ENCODE measurements at places on chromosomes 12 and 14.
A peak's percentile ranks its signal among the peaks of the same experiment; 100 is the strongest.

- DNase-seq = no peak
Observed at GRCh38 chr12:26153421-26154154, 28.8 kb upstream of the BHLHE41 start.

GRCh38 chr14:32679927-32680612 is 258.6 kb upstream of the NPAS3 start:
- DNase-seq = no peak

DNA sequence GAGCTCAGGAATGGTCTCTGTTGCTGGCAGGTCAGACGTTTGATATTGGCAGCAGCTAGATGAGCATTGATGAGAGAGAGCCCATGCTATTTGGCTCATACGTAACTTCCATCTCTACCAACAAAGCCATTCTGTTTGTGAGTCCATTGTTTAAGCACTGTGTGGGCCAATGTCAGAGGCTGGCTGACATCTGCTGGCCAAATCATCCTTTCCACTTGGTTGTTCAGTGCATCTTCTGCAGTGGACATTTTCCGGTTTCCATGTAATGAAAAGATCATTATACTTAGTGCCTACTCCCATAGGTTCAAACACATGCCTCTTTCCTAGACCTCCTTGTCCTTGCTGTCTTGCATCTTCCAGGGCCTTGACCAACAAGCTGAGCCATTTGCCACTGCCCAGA is 59.2 kb downstream of the IFT81 start:
- DNase-seq = no peak

- DNase-seq = no peak
Observed at GRCh38 chr12:11891754-11892386, 178.9 kb upstream of the BCL2L14 start.

- no peak for DNase-seq
Observed at GRCh38 chr14:96051231-96051630, 12.1 kb downstream of the C14orf132 start.

DNA sequence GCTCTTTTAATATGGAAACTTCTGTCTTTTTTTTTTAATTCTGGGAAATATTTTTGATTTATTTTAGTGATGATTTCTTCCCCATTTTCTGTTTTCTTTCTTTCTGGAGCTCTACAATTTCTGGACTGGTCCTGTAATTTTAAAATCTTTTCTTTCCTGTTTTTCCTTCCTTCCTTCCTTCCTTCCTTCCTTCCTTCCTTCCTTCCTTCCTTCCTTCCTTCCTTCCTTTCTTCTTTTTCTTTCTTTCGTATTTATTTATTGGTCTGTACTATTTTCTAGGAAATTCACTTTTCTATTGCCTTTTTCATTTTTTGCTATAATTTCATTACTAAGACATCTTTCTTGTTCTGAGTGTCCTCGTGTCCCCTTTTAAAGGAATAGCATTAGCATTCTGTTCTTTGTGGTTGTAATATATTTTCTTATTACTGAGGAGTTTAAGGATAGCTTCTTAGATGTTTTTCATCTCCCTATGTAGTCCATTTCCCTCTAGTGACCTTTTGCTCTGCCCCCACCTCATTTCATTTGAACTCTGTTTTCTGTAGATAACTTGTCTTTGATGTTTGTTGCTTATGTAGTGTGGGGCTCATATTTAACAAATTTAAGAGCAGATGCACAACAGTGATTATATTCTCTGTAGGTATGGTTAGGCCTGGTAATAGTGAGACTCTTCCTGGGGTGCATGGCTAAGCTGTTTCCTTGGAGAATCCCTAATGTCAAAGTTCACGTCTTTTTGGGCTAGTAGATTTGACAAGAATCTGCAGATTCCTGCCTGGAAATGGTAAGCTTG is 38.0 kb downstream of the TBC1D15 start:
- no peak for DNase-seq

DNA sequence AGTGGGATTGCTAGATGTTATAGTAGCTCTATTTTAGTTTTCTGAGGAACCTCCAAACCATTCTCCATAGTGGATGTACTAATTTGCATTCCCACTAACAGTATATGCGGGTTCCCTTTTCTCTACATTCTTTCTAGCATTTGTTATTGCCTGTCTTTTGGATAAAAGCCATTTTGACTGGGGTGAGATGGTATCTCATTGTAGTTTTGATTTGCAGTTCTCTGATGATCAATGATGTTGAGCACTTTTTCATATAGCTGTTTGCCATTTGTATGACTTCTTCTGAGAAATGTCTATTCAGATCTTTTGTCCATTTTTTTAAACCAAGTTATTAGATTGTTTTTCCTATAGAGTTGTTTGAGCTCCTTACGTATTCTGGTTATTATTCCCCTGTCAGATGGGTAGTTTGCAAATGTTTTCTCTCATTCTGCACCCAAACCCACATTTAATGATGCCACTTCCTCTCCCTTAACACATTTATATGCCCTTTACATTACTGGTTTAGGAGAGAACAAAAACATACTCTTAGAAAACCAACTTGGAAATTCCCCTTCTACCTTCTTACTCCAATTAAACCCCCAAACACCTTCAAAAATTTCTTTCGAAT is 48.2 kb downstream of the NELL2 start:
- no peak for DNase-seq

DNA sequence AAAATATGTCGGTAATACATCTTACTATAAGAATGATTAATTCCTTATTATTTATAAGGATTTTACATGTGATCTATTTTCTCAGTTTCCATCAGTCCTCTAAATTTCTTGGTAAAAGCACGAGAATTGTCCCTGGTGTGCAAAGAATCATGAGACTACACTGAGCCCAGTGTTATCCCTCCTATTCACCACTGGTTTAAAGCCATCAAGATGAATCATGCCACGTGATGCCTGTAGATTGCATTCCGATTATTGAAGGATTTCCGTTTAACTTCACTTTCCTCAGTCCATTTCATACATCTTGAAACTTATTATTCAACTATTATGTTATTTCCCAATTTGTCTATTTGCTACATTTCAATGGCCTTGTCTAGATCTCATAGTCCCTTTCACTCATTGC is 601.9 kb downstream of the GALC start:
- DNase-seq = no peak

DNA sequence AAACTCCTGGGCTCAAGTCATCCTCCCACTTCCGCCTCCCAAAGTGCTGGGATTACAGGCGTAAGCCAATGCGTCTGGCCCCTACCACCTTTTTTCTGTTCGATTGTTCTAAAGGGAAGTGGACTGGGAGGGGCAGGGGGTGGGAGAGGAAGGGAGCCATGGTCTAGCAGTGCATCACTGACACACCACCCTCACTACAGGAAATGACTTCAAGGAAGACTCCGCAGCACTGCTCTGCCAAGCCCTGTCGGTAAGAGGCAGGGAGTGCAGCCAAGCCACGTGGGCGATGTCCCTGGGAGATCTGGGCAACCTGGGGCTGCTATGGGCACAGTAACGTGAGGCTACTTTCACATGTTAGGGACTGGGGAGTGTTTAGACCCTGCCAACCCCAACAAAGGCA is 18.0 kb downstream of the LRRC74A start:
- DNase-seq = no peak

DNA sequence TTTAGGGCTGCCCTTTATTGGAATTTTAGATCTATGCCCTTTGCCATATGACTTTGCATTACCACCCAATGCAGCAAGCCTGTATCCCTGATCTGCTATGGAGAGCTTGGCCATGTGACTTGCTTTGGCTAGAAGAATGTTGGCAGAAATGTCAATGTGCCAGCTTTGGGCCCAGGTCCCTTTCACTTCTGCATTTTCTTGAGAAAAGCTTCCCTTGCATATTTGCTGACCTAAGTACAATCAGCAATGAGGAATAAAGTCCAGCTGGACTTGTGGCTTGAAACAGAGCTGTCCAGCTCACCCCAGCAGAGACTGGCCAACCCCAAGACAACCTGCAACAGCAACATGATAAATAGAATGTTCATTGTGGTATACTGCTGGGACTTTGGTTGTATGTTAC is 135.9 kb downstream of the PAH start:
- DNase-seq = no peak

GRCh38 chr12:123468786-123469185 is 10.8 kb downstream of the SNRNP35 start:
- DNase-seq = peak; percentile 37

- no peak for DNase-seq
Observed at GRCh38 chr12:20372326-20373096, 4.2 kb downstream of the PDE3A start.

DNA sequence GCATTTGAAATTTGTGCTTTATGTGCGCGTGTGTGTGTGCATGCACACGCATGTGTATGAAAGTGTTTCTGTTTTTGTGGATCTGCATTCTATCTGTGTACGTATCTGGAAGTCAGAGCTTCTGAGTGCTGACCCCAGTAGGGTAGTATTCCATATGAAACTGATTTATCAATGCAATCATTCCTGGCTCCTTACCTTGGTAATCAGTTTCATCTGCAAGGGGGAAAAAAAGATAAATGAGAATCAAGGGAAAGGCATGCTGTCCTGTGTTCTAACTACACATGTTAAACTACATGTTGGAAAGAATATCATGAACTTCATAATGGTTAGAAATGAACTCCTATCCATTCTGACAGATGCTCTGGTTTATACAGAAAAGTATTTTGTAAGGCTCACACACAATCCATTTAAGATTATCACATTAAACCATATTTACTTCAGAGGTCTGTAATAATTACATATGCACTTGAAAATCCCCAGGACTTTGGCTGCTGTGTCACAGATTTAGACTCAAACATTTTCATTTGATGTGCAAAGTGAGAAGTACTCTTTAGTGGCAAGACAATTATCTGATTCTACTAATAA is 276.1 kb upstream of the LMO3 start:
- no peak for DNase-seq

GRCh38 chr12:107435520-107435919 is 250.1 kb upstream of the PWP1 start:
- no peak for DNase-seq

- no peak for DNase-seq
Observed at GRCh38 chr12:54684636-54685630, 36.8 kb upstream of the DCD start.

DNA sequence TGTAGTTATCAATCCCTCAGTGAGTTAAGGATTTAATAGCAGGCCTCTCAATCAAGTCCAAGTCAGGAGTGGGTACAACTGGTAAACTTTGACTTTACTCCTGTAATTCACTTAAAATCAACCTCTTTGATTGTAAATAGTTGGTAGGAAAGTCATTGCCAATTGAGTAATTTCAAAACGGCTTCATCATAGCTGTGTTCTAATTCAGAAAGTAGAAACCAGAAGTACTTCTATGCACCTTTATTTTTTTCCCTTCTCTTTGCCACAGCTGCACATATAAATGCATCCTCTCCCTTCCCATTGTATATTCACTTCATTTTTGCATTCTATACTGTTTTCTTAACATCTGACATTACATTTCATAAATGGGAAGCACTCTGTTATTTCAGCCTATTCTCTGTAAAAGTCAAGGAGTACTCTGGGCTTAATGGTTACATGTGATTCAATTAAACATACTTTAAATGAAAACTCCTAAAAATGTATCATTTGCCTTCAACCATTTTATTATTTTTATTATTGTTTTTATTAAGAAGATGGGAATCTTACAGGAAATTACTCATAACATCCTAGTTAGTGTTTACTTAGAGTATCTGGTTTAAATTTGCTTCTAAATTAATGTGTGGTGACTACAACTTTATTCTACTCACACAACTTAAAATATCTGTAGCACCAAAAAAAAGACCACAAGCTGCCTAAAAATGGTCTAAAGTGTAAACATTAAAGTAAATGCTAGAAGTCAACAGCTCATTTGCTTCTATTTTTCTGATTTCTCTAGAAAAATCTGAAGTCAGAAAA is 171.2 kb downstream of the CEP128 start:
- no peak for DNase-seq

DNA sequence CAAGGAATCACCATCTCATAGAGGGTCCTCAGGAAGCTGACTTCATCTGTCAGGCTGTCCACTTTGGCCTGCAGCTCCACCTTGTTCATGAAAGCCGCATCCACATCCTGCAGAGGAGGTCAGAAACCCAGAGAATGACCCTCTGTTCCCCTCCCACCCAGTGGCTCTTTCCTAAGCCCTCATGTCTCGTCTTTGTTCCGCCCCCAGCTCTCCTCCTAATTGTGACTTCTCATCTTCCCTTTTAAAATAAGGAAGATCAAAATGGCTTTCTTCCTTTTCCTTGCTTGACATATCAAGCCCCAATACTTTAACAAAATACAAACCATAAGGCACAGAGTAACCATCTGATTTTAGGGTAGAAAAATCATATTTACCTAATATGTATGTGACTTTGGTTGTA is 4.4 kb downstream of the KRT76 start:
- DNase-seq = no peak

GRCh38 chr12:58731096-58731495 is 189.2 kb downstream of the LRIG3 start:
- no peak for DNase-seq

GRCh38 chr12:6526766-6527525 is 7.4 kb upstream of the GAPDH start:
- DNase-seq = no peak

GRCh38 chr12:13211859-13212664 is 15.5 kb downstream of the EMP1 start:
- peak; percentile 14 for DNase-seq

GRCh38 chr14:66827182-66827581 is 319.2 kb downstream of the GPHN start:
- DNase-seq = no peak

DNA sequence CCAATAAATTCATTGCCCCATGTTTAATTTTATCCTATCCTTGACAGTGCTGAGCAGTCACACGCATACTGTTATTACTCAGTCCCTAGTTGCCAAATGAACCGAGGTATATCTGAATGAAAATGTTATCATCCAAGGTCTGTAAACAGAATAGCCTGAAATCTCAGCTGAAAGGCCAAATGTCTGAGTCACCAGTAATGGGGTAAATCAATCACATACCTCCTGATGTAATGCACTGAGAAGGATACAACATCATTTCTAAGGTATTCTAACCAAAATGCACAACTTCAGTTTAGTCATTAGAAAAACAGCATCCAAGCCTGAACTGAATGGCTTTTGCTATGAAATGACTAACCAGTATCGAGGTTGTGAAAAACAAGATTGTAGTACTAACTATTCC is 228.6 kb downstream of the DPF3 start:
- no peak for DNase-seq

- no peak for DNase-seq
Observed at GRCh38 chr12:120720234-120720986, 5.2 kb upstream of the ACADS start.

GRCh38 chr14:20652996-20653975 is 11.8 kb upstream of the OR6S1 start:
- no peak for DNase-seq

- no peak for DNase-seq
Observed at GRCh38 chr12:52323416-52324152, 2.4 kb upstream of the KRT83 start.

- DNase-seq = no peak
Observed at GRCh38 chr14:75522224-75522982, at the start of gene BATF. TSS of gene BATF (plus strand) at chr14:75522469. CDS start at chr14:75522683, 214 bp downstream.

DNA sequence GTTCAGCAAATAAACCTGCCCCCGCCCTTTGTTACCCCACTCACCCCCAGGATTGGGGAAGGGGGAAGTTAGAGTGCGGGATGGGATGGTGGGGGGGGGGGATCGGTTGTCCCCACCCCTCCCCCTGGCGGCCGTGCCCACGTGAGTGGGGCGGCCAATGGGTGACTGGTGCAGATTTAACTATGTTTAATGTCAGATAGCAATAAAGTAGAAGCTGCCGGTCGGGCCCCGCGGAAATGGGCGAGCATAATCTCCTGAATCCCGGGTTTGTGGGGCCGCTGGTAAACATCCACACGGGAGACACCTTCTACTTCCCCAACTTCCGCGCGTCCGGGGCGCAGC is at the start of gene HOXC12:
Gene HOXC12 (plus strand): TSS at position 210 of the 342 bp plus-strand sequence. CDS start 27 bp downstream, at position 237.
- no peak for DNase-seq

GRCh38 chr12:2678426-2678825 is 116.3 kb upstream of the FKBP4 start:
- DNase-seq = no peak

- no peak for DNase-seq
Observed at GRCh38 chr14:30553311-30553989, 5.5 kb upstream of the G2E3 start.
